Activated CD4-positive, alpha-beta T cell treated with anti-CD3 and anti-CD28 coated beads for 24 hours (primary cell): ENCODE measurements at places on chromosomes 5 and 9.

- no peak for DNase-seq
Measured at GRCh38 chr5:34695275-34696027, 39.3 kb downstream of the RAI14 start.

GRCh38 chr9:74573640-74574191 is 76.6 kb downstream of the RORB start:
- no peak for DNase-seq

GRCh38 chr5:172050080-172050479 is 43.6 kb upstream of the FBXW11 start:
- DNase-seq: no peak

DNA sequence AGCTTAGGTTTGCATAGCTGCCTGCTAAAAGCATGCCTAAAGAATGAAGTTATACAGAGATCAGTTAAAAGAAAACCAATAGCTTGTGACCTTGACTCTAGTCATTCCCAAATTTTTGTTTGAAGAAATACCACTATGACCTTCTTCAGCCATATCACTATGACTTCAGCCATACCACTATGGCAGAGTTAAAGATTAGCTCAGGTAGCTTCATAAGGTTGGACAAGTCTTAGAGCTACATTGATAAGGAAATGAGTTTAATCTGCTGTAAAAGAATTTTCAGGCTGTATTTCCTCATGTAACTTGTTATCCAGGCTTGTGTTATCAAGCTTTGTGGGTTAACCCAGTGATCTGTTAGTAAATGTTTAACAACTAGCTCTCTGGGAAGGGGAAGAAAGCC is 30.7 kb downstream of the C6 start:
- no peak for DNase-seq

- DNase-seq: no peak
Measured at GRCh38 chr9:90088434-90088833, 483.6 kb downstream of the GADD45G start.
